Spinal cord (tissue), 10 donors: ENCODE measurements at places on chromosomes 11 and 22. TPM values are rescaled to one million over a fixed set of nuclear protein-coding genes. Genes with fewer than 3 reads are reported as not detected.

MMP11 gene
- polyA plus RNA-seq = 7.7 TPM

DNA sequence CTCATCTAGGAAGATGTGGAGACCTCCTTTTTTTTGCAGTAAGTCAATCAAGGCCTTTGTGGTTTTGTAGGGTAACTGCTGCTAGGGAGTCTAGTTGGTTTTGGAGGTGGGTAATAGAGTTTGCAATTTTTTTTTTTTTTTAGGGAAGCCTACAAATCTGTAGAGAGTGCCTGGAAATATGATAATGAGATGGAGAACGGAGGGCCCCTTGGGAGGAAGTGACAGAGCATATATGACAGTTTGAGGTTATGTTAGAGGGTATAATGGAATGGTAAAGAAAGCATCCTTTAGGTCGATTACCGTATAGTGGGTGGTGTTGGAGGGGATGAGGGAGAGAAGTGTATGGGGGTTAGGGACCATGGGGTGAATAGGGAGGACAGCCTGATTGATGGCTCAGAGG, 98.3 kb downstream of the ELP4 start:
- H3K4me3 ChIP-seq = no peak overlapping the region
- no peaks in the 10 kb centered on the region for H3K27me3 ChIP-seq

DBX1 gene
- 0.15 TPM for polyA plus RNA-seq

DNA sequence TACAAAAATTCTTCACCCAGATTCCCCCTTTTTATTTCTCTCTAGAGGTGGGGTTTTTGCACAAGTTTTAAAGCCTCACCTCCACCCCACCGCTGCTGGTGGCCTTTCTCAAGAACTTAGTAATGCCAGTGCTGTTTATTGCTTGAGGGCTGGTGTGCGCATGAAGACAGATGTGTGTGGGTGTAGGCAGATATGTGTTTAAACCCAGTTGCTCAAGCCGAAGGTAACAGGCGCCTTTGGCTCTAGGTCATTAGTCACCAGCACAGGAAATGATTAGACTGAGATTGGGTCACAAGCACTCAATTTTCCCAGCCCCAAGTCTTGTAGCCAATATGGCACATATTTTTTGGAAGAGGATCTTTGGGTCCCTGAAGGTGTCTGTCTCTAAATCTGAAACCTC, 2.7 kb upstream of the CLMP start:
- peaks cover 35% of the 10 kb centered on the region for H3K27me3 ChIP-seq
- H3K27ac ChIP-seq = no peak overlapping the region
- no peak for DNase-seq
- H3K4me3 ChIP-seq = no peak overlapping the region
- H3K36me3 ChIP-seq = no peaks in the 10 kb centered on the region

DNA sequence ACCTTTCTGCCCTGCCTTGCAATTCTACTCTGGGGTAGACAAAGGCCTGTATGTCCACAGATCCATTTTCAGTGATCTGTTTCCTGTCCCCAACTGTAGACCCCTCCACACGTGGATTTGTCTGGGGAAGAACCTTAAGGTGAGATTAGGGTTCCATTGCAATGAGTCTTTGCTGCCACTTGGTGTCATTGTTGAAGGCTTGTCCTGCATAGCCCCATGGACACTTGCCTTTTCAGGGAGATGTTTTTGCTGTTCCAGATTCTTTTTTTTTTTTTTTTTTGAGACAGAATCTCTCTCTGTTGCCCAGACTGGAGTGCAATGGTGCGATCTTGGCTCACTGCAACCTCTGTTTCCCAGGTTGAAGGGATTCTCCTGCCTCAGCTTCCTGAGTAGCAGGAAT, 21.8 kb downstream of the SERPING1 start:
- no peak overlapping the region for H3K4me3 ChIP-seq
- H3K4me1 ChIP-seq = no peaks in the 10 kb centered on the region
- no peak overlapping the region for H3K27ac ChIP-seq
- H3K36me3 ChIP-seq = peaks cover 2% of the 10 kb centered on the region
- no peaks in the 10 kb centered on the region for H3K27me3 ChIP-seq

GRCh38 chr11:128415539-128415938, 171.8 kb downstream of the ETS1 start:
- H3K27ac ChIP-seq = no peak overlapping the region
- H3K4me1 ChIP-seq = no peaks in the 10 kb centered on the region
- H3K4me3 ChIP-seq = no peak overlapping the region
- H3K27me3 ChIP-seq = no peaks in the 10 kb centered on the region
- no peaks in the 10 kb centered on the region for H3K36me3 ChIP-seq
- no peak for DNase-seq
